ENCODE measurements at places on chromosomes 1 and 21.

DNA sequence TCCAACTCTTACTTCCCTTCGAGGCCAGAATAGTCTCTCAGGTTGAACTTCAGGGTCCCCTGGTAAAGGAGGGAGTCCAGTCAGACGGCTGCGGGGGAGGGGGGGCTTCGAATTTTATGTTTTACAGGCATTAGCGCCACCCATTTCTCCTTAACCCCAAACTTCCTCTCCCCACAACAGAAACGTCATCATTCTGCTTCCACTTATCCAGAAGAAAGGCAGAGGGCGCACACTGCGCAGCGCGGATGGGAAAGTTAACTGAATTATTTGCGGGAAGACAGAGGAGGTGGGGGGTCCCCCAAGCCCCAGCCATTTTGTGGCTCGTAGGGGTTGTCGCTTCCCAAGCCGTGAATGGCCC is 529 bp upstream of the PRMT2 start:
- DNase-seq, result no peak

GRCh38 chr1:54404263-54404662 is 1.9 kb downstream of the SSBP3 start:
- DNase-seq, result no peak

DNA sequence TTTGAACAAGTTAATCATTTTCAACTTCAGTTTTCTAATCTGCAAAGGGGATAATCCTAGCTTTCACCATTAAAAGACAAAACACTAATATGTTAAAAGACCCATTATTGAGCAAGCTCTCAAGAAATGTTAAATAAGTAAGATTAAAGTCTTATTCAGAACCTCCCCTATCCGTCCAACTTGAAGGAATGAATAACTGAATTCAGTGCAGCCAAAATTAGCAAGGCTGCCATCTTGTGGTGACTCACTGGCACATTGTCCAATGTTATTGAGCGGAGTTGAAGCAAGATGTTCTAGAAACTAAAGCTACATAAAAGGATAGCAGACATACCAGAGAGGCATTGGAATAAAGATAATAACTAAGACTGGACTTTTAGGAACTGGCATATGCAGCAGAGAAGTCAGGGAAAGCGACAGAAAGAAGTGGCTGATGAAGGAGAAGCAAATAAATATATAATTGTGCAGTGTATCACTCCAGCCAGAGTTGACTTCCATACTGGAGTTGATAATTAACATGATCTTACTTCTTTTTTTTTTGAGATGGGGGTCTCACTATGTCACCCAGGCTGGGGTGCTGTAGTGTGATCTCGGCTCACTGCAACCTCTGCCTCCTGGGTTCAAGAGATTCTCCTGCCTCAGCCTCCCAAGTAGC is 8.2 kb upstream of the CAP1 start:
- peak; percentile 37 for DNase-seq

GRCh38 chr21:41054018-41054578 is 113.9 kb upstream of the BACE2 start:
- no peak for DNase-seq

DNA sequence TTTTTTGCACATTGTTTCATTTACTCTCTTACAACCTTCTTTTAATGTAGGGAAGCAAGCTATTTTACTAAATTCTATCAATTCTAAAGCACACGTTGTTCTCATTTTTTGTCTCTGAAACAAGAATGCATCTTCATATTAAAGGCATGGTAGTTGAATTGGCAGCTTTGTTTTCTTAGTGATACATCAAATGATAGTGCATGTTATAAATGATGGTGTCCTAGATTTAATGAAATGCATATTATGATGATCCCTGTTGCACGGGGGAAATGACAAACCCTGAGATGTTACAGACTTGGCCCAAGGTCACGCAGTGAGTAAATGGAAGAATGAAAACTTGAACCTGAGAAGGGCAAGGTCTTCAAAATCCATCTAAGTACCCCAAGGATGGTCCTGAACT is 213.1 kb downstream of the KAZN start:
- no peak for DNase-seq
